NCI-H187 treated with DMSO at 0.1 percent for 48 hours (cell line): ENCODE measurements at places on chromosomes 7 and 10.

GRCh38 chr10:114347791-114348190 lies 56.5 kb downstream of the AFAP1L2 start:
- DNase-seq, result no peak

DNA sequence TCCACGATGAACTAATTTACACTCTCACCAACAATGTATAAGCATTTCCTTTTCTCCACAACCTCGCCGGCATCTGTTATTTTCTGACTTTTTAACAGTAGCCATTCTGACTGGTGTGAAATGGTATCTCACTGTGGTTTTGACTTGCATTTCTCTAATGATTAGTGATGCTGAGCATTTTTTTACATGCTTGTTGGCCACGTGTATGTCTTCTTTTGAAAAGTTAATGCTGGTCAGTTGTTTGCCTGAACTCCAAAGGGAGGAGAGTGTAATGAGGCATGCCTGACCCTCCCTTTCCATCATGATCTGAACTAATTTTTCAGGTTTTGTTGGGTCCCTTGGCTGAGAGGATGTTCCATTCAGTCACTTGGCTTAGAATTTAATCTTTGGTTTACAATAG lies 50.7 kb upstream of the SVIL start:
- DNase-seq, result no peak

DNA sequence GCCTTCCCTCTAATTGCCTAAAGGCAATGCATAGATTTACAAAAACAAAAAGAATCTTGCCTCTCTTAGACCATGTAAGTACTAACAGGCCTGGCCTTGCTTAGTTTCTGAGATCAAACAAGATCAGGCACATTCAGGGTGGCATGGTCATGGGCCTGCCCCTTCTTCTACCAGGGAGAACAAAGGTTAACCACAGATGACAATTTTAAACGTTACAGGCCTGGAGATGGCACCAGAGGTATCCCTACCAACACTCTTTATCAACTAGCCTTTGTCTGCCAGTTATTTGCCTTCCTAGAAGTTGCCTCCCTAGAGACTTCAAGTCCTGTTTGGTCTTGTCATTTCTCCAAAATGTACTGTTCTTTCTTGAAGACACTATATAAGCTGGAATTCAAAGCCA lies 252.6 kb downstream of the DOCK4 start:
- DNase-seq, result peak; percentile 47

- no peak for DNase-seq
These were observed 37.2 kb downstream of the FAM13C start for GRCh38 chr10:59325116-59325515.

GRCh38 chr7:140494867-140495266 lies 15.6 kb upstream of the MKRN1 start:
- no peak for DNase-seq

DNA sequence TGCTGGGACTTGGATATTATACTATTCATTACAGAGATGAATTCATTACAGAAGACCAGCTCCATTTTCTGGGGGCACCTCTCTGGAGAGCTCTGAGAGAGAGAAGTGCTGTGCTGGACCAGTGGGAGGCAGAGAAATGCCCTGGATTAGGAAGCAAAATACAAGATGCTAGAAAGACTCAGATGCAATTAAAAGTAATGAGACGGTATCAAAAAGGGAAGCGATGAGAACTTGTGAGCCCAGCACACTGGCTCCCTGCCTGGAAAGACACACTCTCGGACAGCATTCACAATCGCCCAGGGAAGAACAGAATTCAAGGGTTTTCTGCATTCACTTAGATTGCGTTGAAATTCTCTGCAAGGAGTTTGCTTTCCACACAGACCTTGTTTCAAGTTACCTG lies 3.5 kb upstream of the FRAT2 start:
- DNase-seq, result no peak

- no peak for DNase-seq
These were observed 36.1 kb downstream of the AGMO start for GRCh38 chr7:15525652-15526263.

DNA sequence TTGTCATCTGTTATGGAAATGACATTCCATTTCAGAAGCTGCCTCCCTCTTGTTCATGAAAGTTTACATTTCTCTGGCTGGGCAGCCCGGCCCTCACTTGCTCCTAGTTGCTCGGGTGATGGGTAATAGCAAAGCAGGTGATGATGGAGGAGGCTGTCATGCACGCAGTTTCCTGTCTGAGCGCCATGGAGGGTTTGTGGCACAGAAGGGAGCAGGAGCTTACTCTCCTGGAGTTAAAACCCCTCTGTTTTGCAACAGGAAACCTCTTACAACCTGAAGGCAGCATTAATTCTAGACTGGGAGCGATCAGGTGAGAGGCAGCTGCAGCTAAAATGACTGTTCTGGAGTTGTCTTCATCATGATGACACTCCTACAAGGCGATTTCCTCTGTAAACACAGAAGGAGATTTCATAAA lies 34.1 kb upstream of the MKI67 start:
- DNase-seq, result no peak

DNA sequence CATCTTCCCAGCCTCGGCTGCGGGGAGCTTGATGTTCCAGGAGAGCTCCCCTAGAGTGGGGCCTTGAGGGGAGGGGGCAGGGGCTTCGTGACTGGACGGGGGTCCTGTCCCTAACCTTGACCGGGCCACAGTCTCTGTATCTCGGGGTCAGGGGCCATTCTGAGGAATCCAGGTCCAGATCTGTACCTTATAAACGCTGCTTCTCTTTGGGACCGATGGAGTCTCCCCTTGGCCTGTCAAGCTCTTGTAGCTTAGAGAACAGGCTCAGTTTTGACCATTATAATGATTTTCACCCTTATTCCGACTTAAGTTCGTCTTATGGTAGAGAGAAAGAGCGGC lies 831 bp downstream of the ZKSCAN5 start:
- DNase-seq, result no peak
